Stimulated activated CD4-positive, alpha-beta T cell treated with anti-CD3 and anti-CD28 coated beads, Interleukin-2, amount 100 ng/mL, for 4 hours (primary cell): ENCODE measurements at places on chromosomes 5 and 9.

DNA sequence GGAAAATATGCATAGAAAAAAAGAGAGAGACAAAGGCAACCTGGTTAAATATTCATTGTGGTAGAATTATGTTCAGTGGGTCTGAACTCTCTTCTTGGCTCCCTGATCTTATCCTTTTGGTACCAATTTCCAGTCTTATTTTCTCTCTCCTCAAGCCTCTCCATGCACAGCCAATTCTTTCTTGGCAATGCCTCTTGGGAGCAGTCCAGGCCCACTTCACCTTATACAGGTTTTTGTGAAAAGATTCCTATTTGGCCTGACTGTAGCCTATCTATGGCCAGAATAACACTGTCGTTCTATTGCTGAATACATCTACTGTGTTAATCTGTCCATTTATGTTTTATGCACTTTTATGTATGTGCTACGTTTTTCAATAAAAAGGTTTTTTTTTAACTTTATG is 2.7 kb downstream of the ELOVL7 start:
- no peak for DNase-seq

GRCh38 chr5:72237415-72237814 is 82.6 kb downstream of the MRPS27 start:
- no peak for DNase-seq

DNA sequence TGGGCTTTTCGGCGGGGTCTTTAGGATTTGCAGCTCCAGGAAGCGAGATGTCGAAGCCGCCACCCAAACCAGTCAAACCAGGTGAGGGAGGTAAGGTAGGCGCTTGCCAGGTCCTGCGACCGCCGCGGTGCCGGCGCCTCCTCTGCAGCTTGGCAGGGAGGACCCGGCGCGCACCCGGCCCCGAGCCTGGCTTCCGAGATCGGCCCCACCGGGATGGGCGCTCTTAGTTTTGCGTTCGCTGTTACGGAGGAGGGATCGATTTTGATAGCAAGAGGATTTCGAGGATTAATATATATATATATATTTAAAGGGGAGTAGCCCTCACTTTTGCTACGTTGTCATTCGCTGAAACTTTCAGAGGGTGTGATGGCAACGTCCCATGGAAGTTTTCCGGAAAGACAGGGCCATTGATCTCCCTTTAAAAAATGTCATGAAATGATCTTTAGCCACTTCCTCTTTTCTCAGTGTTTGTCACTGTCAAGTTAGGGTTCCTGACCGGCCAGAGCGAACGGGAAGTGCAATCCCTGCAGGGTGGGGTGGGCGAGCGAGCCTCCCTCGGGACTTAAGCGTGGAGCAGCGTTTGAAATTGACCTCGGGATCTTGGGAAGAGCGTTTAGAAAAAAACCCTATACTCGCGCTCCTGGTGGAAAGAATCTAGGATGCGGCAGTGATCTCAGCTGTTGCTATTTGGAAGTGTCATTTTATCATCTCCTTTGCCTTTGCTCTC is 495 bp downstream of the OSTF1 start:
- DNase-seq, result no peak

GRCh38 chr5:80495891-80496290 is 8.0 kb downstream of the FAM151B start:
- DNase-seq, result no peak

GRCh38 chr5:123046222-123046621 is 9.7 kb upstream of the PPIC start:
- DNase-seq, result no peak

DNA sequence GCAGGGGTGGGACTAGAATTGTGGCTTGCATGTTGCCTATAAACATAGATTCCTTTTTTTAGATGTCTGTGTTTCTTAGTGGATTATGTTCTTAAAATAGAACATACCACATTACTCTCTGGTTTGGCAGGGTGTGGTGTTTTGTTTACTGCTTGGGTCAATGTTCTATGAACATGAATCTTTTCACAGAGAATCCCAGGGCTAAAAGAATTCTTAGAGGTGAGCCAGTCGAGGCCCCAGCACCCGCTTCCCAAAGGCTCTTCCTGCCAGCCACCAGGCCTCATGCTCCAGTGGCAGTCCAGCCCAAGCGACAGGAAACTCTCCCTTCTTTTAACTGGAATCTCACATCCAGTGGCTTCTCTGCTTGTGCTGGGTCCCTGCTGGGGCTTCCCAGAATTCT is 126.6 kb downstream of the C9orf152 start:
- no peak for DNase-seq

- DNase-seq, result no peak
Observed at GRCh38 chr5:57513785-57514184, 31.2 kb upstream of the ACTBL2 start.

DNA sequence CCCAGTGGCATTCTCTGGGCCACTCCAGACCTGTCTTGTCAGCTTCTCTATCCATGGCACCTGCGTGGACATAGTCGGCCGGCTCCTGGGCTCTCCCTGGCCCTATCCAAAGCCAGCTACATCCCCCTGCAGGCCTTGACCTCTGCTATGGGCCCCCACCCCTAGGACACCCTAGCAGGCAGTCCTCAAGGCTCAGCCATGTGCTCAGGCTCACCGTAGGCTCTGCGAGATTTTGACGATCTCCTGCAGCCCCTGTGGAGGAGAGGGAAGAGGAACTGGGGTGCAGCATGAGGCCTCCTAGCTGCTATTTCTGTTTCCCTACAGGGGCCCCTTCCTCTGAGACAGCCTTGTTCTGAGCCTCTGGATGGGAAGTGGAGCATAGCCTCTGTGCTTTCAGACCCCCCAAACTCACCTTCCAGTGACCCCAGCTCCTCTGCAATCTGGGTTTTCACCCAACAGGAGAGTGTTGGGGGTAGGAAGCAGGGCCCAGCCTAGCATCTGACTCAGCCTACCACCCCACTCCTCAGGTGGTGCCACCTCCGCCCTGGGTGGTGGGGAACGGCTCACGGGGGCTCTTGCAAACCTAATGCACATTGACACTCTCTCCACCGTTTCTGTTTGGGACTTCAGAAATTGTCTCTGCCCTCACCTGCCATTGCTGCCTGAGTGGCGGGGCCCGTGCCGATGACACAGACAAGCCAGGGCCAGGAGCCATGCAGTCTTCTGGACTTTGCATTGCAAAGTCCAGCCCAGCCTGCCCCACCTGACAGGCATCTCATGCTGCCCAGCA is 36.7 kb downstream of the HRH2 start:
- DNase-seq, result no peak

DNA sequence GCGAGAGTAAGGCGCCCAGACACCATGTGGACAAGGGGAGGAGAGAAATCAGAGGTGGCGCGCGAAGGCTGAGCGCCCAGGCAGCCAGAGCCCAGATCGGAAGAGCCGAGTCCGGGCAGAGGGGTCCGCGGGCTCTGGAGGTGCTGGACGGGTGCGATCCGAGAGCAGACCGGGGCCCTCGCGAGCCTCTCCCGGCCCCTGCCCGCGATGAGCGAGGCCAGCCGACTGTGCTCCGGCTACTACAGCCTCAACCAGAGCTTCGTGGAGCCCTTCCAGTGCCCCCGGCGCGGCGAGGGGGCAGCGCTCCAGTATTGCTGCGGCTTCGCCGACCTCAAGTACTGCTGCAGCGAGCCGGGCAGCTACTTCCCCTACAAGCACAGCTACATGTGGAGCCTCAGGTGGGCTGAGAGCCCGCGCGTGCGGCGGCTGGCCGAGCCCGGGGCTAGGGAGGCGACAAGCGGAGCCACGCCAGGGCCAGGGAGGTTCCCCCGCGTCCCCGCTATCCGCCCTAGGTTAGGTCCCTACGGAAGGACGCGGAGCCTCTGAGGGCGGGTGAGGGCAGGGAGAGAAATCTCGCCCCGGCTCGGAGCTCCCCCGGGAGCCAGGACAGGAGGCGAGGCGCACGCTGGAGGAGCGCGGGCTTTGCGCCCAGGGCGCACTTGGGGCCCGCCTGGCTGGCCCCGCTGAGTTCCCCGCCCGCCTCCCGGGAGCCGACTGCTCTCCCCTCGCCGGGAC is at the start of gene SHISAL2B:
Gene SHISAL2B (plus strand): TSS at position 87 of the 735 bp plus-strand sequence. CDS start 121 bp downstream, at position 208.
- DNase-seq, result no peak

- no peak for DNase-seq
Observed at GRCh38 chr5:18321262-18321942, 687.1 kb downstream of the TAF11L14 start.

- DNase-seq, result no peak
Observed at GRCh38 chr5:163658702-163659567, 153.5 kb downstream of the MAT2B start.

GRCh38 chr9:131111854-131112311 is 13.5 kb upstream of the NUP214 start:
- no peak for DNase-seq

GRCh38 chr5:120769312-120769872 is 305.3 kb downstream of the PRR16 start:
- no peak for DNase-seq

DNA sequence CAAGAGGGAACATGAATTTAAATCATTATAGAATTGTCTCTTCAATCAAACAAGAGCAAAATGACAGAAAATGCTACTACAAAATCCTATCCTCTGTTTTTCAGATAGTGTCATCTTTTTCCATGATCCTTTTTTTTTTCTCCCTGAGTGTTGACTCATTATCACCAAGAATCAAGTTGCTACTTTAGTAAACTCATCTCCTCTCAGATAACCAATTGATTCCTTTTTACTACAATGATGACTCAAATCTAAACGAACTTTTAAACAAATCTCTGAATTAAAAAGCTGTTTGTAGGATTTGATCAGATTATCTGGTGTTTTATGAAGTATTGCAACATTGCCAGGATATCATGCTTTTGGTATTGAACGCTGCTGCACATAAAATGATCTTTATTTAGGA is 23.9 kb upstream of the IL7R start:
- no peak for DNase-seq

GRCh38 chr5:171861381-171861780 is 75.8 kb downstream of the SMIM23 start:
- no peak for DNase-seq

DNA sequence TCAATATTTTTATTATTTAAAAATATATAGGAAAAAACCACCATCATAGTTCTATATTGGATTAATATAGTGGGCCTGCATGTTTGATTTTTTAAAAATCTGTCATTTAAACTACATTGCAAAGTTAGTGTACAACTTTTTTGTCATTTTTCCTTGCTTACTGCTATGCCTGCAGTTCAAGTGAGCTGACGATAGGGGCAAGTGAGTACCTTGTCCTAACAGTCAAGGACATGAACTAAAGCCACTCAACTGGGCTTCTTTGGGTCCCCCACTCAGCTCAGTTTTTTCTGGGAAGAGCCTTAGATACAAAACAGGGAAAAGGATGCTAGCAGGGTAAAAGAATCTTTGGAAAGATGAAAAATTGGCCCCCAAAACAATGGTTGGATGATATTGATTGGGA is 269.9 kb downstream of the MAN2A1 start:
- no peak for DNase-seq

DNA sequence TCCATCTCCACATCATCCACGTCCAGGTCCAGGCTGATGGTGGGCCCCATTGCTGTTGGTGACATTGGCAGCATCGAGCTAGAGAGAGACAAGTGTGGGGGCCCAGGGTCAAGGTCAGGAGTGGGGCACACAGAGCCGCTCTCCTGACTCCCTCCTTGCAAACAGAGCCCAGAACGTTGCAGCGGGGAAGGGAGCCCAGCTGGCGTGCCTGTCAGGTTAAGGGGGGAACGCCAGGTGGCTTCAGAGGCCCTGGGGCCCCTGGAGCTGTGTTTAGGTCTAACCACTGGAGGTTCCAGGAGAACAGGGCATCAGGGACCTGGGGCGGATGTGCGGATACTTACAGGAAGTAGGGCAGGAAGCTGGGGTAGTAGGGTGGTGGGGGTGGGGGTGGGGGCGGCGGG is 7.5 kb downstream of the RNF44 start:
- no peak for DNase-seq

- DNase-seq, result no peak
Observed at GRCh38 chr9:127950513-127951289, 13.0 kb upstream of the DPM2 start.

DNA sequence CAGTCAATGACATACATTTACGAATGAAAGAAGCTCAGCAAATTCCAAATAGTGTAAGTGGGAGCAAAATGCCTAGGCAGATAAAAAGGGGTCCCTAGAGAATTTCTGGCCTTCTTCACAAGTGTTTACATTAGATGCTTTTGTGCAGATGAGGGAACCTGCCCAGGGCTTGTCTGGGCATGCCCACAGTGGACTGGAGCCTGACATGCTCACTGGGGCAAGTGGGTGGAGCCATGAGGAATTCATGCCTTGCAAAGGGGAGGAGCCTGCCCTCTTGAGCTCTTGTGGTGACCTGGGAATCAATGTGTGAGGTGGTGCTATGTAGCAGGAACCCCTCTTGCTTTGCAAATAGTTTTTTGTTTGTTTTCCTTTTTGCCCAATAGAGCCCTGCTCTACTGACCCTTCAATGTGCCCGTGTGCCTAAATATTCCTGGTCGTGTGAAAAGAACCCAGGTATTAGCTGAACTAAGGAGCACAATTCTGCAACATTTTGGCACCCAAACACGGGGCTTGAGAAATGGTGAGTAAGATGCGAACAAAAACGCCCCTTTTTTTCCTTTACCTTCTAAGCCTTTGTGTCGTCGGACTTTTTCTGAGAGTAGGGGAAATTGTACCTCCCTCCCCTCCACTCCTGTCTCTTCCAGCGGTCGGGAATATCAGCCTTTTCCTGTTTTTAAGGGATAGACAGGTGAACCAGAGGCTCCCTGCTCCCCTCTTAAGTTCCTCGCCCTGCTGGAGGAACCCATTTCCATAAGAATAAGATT is 433.8 kb upstream of the CDH9 start:
- no peak for DNase-seq

- DNase-seq, result no peak
Observed at GRCh38 chr5:7897014-7897600, 28.2 kb downstream of the MTRR start.

GRCh38 chr9:27414220-27414761 is 109.8 kb upstream of the IFNK start:
- no peak for DNase-seq

DNA sequence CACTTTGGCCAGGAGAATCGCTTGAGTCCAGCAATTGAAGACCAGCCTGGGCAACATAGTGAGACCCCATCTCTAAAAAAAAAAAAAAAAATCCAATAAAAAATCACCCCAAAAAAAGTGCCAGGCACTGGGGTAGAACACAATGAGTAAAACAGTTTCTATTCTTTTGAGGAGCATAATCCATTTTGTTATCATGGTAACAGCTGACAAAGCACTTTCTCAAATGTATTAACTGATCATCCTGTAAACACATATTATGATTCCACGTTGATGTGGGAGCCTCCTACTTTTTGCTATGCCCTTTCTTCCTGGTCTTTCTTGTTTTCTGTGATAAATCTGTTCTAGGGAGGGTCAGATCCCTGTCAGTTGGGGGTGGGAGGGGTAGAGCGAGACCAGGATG is 20.7 kb upstream of the FAM13B start:
- no peak for DNase-seq

GRCh38 chr9:123225374-123225813 is 43.0 kb downstream of the STRBP start:
- peak; percentile 64 for DNase-seq

DNA sequence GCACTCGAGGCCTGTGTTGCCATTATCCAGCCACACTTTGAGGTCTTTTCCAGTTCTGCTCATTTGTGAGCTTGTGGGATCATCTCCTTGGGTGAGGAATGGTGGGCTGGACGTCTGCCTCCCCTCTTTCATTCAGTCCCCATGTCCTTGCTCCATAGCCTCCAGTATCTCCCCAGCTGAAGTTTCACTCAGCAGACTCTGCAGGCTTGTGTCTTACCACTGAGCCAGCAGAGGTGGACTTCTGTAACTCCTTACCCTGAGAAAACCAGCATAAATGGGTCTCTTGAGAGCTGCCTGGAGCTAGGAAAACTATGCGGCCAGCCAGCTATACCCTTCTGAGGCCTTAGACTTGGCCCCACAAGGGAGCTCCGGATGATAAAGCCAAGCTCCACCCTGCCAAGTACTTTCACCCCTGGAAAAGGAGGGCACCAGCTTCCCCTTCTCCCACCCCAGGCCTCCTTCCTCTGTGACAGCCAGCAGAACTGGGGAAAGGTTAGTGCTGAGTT is 12.2 kb downstream of the IRF1 start:
- no peak for DNase-seq
